Activated CD4-positive, alpha-beta T cell treated with anti-CD3 and anti-CD28 coated beads, Interleukin-2, Interleukin-4, amounts not matched to agents 100 ng/mL and 50 ng/mL, durations not matched to agents 16 hours and 8 hours (primary cell): ENCODE measurements at places on chromosomes 5 and 9.

DNA sequence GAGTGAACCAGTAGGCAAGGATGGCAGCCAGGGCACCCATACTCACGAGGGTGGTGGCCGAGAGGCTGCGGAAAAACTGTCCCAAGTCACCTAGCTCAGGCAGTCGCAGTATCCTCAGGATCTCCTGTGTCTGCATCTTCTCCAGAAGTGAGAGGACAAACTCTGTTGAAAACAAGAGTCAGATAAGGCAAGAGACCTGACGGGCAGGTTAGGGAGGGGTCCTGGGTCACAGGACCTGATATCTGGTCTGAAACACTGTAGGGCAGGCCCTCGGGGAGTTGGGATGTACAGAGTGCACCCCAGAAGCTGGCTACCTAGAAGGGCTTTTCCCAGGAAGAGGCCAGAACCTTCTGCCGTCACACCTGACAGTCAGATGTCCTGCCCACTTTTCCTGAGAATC, 17.4 kb downstream of the ACSL6 start:
- no peak for DNase-seq

DNA sequence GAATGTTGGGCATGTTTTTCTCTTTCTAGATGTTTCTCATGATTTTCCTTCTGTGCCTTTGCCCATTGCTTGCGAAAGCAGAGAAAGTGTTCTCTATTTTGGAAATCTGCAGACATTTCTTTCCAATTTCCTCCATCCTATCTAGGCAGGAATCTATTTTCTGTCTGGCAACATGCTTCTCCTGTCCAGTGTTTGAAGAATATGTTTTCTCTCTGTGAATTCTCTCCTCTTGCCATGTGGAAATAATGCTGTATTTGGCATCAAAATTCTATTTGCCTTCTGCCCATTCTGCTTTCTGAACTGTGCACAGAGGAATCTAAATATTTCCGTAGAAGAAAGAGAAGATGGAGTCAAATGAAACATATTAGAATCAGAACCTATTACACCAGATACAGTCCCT, 833.3 kb downstream of the CDH9 start:
- DNase-seq = no peak

DNA sequence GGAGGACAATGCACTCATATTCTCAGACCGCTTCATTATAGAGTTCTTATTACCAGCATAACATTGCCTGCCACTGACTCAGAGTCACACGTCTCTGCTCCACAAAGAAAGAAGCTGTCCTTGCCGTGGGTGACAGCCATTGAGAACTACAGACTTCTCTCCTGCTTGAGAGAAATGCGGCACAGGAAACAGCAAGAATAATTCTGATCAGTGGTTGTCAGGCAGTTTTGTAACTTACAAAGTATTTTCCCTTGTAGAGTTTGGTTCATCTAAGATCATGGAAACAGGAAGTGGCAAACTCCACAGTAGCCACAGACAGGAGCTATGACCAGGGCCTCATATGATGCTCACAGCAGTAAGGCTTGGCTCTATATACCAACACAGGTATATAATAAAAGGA, 47.0 kb downstream of the KCNV2 start:
- peak; percentile 58 for DNase-seq

DNA sequence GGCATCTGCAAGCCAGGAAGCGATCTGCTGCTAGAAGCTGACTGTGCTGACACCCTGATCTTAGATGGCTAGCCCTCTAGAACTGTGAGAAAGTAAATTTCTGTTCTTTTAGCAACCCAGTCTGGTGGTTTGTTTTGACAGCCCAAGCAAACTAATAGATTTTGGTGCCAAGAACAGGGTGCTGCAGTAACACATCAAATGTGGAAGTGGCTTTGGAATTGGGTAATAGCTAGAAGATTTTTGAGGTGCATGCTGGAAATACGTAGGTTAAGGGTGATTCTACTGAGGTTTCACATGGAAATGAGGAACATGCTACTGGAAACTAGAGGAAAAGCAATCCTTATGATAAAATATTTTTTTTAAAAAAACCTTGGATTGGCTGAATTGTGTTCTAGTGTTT, 153.5 kb upstream of the SH3GL2 start:
- no peak for DNase-seq

DNA sequence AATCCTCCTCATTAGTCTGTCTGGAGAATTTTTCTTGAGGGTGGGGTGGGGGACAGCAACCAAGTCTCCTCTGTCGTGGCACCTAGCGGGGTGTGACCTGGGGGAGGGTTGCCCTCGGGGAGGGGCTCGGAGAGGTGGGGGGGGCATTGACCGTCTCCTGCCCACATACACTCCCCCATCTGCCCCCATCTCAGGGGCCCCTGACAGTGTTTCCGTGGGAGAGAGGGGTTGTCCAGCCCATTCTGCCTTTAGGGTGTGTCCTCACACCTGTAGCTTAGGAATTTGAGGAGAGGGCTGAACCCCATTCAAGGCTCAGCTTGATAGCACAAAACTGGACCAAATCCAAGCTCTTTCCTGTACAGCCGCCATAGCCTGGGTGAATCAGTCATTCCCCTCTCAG, 5.9 kb upstream of the CXXC5 start:
- no peak for DNase-seq

- DNase-seq = peak; percentile 22
These were observed 213.0 kb downstream of the SMARCA2 start for GRCh38 chr9:2228132-2228531.

DNA sequence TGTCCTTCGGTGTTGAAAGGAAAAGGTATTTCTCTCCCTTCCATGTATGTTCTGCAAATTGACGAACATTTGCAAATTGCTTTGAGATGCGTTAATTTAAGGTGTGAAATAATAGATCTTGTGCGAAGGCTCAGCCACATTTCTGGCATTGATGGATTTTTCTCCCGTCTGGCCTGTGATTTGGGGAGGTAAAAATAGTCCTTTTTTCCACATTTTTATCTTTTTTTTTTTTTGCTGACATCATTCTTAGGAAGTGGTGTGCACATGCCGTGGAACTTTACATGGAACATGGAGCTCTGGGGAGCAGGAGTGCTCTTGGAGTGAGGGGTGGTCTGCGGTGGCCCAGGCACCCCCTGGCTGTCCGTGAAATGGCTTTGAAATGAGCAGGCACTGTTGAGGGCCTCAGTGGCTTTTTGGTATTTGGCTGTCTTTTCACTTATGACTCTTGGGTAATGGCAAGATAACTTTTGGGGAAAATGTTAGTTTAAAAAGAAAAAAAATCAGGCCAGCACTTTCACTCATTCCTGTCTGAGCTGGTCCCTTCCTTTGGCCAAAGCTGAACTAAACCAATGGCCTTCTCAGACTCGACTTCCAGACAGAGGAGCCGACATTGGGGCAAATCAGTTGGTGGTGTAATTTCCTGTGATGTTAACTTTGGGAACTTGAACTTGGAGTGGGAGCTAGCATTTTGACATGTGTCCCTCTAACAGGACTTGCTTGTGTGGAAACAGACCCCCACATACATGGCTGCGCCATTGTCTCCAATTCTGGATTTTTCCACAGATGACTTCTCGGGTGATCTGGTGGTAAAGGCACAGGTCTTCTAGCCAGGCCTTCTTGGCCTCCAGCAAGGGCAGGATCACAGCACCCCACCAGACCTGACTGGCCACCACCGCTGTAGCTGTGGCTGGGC, 4.2 kb downstream of the NEK6 start:
- no peak for DNase-seq

- DNase-seq = no peak
These were observed 118.9 kb upstream of the S1PR3 start for GRCh38 chr9:88872192-88872946.

DNA sequence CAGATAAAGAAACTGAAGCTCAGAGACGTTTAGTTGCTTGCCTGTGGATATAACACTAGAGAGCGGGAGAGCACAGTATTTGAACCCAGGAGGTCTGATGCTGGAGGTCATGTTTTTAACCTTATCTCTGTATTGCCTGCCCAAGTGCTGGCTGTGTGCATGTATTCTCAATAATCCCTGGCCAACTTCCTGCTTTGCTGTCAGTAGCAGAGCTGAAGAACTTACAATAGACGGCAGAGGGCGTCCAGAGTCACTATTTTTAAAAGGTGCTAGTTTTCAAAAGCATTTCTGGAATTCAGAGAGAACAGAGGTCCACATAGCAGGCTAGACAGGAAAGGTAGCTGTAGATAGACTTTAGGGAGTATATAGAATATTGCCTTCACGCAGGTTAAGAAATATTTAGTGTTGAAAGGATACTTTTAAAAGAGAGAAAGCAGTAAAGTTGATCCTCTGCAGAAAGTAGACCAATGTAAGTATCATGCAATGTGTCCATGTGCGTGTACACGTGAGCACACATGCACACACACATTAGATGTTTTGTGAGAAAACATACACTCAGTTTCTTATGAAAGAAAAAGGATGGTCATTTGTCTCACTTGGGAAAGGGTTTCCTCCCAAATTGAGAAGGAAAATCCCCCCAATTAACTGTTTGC, 46.3 kb downstream of the PTCD2 start:
- peak; percentile 34 for DNase-seq

DNA sequence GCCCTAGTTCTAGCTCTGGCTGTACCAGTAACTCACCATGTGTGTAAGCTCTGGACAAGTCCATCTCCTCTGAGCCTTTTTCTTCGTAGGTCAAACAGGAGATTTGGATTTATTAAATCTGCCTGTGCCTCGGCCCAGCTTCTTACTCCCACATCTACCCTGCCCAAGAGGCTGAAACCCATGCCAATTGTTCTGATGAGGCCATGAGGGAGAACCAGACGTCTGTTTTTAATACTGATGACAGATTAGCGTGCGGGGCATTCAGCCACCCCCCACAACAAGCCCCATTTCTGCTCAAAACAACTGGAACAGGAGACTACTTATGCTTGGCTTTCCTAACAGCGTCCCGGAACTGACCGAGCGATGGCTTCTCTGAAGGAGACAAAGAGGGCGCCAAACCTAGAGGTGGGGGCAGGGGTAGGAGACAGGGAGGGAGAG, 81.2 kb upstream of the TRIM32 start:
- no peak for DNase-seq

- DNase-seq = no peak
These were observed 106.2 kb upstream of the SLC24A2 start for GRCh38 chr9:19895006-19895405.

DNA sequence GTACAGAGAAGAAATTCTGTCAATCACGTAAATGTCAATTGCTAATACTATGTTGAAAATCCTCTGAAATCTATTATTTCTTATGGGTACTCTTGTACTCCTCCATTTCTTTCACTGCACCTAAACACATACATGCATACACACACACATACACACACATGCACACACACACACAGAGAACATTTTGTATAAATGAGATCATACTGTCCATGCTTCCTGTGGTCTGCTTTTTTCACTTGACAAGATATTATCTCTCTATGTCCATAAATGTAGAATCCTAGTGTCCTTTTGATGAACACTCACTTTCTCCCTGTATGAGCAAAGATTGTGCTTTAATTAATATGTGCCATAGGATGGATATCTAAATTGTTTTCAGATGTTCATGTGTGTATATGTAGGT, 32.7 kb upstream of the TLR4 start:
- DNase-seq = no peak

GRCh38 chr5:139842321-139842720, 46.7 kb downstream of the PSD2 start:
- no peak for DNase-seq

GRCh38 chr5:4095918-4096630, 500.4 kb downstream of the IRX1 start:
- DNase-seq = no peak

- no peak for DNase-seq
These were observed 17.1 kb downstream of the ENG start for GRCh38 chr9:127837346-127837745.

DNA sequence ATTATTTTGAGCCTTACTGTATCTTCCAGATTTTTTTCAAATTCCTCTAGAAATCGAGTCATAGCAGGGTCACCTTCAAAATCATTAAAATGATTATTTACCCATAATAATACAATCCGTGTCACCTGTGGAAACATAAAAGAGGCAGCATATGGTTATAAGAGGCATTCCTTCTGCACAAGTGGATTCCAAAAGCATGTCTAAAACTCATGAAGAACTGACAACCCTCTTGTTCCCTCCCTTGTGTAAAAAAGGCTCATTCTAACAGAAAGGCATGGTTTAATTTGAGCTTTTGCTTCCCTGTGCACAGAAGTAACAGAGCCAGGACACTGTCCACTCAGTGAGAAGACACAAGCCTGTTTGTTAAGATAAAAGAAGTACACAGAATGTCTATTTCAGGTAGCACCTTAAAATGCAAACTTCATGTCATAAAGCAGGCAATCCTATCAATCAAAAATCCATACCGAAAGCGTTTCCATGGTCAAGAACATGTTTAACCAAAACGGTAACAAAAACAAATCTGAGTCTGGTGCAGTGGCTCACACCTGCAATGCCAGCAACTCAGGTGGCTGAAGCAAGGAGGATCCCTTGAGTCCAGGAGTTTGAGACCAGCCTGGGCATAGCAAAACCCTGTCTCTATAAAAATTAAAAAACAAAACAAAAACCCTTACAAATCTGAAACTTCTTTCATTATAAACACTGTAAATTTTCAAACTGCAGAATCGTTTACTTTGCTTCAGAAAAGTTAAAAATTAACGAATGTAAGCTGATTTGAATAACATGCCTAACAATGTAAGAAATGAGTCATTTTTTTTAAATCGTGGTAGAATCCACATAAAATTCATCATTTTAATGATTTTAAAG, 139.3 kb downstream of the RAPGEF6 start:
- DNase-seq = no peak
